ENCODE measurements at places on chromosomes 5 and 9. TPM values are rescaled to one million over a fixed set of nuclear protein-coding genes. Genes with fewer than 3 reads are reported as not detected.

SLCO4C1 gene
- total RNA-seq: 0.16 TPM

ZNF366 gene
- total RNA-seq: not detected

GRCh38 chr5:142481410-142481809, 156.6 kb upstream of the SPRY4 start:
- ATAC-seq: no peak

DNA sequence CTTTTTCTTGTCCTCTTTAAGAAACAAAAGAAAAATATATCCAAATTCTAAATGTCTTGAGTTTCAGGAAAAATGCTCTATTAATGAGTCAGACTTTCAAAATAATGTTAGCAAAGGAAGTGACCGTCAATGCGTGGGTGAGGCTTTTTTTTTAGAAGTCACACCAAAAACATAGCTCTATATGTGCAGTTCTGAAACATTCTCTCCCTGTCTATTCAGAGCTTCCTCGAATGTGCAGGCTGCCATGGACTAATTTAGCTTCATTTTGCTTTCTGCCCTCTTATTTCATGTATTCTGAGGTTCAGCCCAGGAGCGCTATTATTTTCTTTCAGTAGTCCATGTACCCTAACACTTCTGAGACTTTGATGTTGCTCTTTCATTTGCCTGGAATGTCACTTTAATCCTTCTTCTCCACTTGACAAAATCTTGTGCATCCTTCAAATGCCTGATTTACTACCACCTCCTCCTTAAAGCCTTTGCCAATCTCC, 72.5 kb upstream of the RASA1 start:
- peak; percentile 83 for ATAC-seq

GRCh38 chr5:56480705-56481427, 247.7 kb upstream of the ANKRD55 start:
- ATAC-seq: peak; percentile 86

DNA sequence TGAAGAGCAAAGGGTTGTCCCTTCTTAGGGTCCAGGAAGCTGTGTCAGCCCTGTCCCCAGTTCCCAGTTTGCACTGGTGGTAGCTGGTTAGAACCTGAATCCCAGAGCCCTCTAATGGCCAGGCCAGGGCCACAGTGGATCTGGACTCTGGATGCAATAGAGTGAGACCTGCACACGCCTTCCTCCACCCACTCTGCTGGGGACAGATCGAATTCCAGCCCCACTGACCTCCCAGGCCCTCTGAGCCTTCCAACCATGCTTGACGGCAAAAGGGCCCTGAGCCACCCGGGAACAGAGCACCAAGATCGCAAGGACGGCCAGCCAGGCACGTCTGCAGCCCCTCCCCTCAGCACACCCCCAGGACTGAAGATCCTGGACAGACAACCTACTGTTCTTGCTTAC, 23.7 kb downstream of the NAIF1 start:
- ATAC-seq: no peak

Data from motor neuron (in vitro differentiated cells).